Cerebellar cortex (tissue), 1 donor: ENCODE measurements at places on chromosomes 1 and 21.

DNA sequence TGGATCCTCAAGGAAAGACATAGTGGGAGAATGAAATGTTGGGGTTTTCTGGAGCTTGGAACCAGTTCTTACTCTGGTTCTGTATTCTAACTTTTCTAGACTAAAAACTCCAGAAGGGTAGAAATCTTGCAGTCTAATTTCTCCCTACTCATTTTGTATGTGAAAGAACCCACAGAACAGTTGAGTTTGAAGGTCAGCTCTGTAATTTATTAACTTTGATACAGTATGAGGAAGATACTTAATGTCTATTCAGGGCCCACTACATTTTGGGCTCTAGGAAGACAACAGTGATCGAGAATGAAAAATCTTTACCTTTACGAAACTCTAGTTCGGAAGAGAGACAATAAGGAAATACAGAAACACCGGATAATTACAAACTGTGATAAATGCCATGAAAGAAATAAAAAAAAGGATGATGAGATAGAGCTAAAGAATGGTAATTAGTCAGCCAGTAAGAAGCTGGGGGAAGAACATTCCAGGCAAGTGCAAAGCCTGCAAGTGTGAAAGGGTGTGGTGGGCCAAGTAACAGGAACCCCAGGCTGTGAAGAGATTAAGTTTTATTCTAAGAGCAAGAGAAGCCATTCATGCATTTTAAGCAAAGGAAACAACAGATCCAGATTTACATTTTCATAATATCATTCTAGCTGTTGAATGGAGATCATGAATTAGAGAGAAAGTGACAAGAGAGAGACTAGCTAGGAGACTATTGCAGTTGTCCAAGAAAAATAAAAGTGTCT lies 159.9 kb upstream of the HMCN1 start:
- no peak for DNase-seq

- no peak for DNase-seq
Measured at GRCh38 chr1:210330279-210330866, 1.7 kb downstream of the HHAT start.

- DNase-seq = no peak
Measured at GRCh38 chr1:221718381-221719277, 23.3 kb downstream of the DUSP10 start.

DNA sequence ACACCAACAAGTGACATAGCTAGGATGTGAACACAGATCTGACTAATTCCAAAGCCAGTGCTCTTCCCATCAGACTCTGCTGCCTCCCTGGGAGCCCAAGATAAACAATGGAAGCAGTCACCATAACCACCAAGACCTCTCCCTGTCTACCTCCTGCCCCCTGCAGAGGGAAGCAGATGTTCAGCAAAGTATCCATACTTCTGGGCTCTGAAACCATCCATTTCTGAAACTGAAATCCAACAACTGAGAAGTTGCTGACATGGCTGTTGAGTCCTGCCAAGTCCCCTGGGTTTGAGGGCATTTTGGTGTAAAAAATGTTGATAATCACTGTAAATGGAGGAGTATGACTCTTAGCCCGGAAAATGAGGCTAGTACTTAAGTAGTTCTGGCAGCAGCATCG lies 102.1 kb downstream of the TYW3 start:
- no peak for DNase-seq

DNA sequence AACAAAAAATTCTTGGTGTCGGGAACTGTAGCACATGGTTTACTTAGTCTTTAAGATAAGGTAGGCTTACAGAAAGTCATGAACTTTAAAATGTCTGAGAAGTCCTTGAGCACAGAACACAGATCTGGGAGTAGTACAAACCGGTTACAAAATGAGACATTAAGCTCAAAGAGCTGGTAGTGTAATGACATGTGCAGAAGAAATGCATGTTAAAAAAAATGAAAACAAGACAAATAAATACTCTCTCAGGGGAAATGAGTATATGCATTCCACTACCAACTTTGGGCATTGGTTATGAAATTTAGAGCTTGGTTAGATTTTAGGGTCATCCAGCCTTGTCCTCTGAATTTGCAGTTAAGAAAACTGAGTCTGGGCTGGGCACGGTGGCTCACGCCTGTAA lies 91.5 kb upstream of the F3 start:
- no peak for DNase-seq

- no peak for DNase-seq
Measured at GRCh38 chr1:53581476-53581875, 122.3 kb downstream of the DMRTB1 start.

- DNase-seq = no peak
Measured at GRCh38 chr1:198197285-198197684, 40.5 kb downstream of the NEK7 start.

DNA sequence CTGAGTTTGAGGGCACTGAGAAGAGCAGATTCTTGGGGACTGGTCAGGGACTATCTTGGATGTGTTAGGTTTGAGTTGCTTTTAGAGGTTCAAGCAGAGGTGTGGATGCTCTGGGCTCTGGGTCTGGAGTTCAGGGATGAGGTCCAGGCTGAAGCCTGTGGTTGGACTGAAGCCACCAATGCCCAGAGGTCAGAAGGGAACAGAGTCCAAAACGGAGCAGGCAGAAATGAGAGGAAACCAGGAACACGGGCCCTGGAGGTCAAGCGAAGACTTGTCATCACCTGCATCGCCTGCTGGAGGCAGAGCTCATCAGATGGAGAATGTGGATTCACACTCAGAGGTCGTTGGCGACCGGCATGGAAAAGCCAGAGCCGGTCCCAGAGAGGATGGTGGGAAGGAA lies 129.6 kb upstream of the TMEM51 start:
- no peak for DNase-seq

- no peak for DNase-seq
Measured at GRCh38 chr1:14372526-14372925, 226.0 kb upstream of the KAZN start.
